ENCODE measurements at places on chromosomes 3 and 15.

DNA sequence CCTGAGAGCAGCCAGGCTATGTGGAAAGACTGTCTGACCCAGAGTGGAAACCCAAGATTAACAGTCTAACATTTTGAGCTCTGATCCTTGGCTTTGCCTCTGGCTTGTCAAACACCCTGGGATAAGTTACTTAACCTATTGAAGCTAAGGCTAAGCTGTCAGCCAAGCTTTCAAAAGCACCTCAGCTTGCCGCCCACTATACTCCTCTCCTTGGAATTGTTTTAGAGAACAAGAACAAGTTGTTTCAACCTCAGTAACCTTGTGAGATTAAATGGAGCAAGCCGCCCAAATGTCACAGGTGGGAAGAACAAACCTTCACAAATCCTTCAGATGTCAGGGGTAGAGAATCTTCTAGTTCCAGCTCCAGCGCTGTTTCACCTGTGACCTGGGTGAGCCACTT, 235.1 kb downstream of the RYR3 start:
- no peak for DNase-seq

DNA sequence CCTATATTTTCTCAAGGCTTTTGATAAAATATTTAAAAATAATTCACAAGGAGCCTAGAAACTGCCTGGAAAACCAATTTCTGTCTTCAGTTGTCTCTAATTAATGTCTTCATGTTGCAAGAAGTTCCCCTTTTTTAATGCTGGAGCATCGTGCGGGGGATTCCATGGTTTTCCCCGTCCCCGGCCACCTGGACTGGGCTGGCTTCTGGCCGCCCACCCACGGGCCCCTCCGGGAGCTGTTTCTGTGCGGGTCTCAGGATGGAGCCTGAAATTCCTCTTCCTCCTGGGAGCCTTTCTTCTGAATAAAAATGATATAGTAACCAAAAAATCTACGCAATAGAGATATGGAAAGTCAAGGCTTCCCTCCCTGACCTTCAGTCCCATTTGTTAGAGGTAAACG, 8.1 kb upstream of the LRRK1 start:
- DNase-seq, result no peak

DNA sequence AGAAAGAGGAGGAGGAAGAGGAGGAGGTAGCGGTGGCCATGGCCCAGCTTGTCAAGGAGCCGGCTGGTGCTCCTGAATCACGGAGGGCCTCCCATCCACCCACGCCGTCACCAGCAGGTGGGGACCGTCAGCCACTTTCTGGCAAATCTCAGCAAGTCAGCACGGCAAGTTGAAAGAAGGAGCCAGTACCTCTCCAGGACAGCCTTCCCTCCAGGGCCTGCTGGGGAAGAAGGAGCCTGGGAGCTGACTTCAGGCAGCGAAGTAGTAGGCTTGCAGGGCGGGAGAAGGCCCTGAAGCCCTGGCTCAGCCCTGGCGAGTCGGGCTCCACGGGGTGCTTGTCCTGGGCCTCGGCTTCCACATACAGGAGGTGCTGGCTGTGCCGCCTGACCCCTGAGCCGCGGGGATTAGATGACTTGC, 99.2 kb upstream of the TRPM1 start:
- DNase-seq, result no peak

DNA sequence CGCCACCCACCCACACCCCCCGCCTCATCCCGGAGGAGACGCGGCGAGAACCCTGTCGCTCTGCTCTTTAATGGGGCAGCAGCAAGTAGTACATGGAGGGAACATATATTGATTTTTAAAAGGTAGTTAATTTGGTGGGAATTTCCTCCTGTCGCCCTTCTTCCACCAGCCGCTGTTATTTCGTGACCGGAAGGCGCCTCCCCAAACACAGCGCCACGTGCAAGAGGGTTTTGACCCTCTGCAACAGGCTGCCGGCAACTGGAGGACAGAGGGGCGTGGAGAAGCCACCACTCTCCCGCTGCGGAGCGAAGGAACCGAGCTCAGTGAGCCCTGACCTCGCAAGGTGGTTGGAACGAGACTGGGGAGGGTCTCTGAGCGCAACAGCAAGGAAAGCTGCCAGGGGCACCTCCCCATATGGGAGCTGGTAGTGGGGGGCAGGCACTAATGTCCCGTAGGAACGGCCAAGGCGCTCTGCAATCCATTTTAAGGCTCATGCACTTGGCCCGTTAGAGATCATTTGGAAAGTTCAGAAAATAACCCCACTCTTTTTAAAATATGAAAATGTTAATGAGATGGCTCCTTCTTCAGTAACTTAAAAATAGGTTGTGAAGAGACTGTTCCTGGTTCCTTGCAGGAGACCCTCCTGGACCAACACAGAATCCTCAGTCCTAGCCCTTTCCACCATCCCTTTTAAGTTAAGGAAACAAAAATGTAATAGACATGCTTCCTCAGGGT, 4.3 kb downstream of the ONECUT1 start:
- DNase-seq, result no peak

GRCh38 chr3:142028243-142028777, 121.0 kb downstream of the TFDP2 start:
- DNase-seq, result peak; percentile 39

- DNase-seq, result no peak
Measured at GRCh38 chr15:89504166-89504565, 7.8 kb upstream of the RHCG start.

DNA sequence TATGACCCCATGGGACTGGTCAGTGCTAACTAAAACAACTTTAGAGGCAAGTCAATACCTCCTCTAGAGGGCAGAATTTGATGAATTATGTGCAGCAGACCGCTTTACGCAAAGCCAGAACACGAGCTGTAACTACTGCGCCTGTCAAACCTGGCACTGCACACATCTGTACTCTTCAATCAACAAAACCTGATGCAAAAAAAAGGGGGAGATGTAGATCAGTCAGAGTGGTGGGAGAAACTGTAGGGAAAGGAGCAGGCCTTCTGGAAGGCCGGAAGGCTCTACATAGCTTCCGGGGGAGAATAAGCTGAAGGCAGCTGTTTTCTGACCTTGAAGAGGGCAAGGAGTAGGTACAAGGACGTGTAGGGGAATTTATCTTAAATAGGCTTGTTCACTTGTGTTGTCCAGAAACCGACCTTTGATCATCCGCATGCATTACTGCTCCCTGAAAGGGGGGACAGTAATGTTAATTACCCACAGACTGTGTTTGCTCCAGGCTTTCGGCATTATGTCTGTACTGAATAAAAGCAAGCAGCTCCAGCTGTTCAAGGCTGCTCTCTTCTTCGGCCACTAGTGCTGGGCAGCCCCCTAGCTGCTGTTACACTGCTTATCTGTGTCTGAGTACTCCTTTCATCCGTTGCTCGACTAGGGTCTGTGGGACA, 41.0 kb downstream of the GPR160 start:
- DNase-seq, result no peak

GRCh38 chr15:39498629-39499028, 82.2 kb upstream of the THBS1 start:
- no peak for DNase-seq

GRCh38 chr3:38907426-38907825, 91.4 kb upstream of the SCN10A start:
- no peak for DNase-seq

DNA sequence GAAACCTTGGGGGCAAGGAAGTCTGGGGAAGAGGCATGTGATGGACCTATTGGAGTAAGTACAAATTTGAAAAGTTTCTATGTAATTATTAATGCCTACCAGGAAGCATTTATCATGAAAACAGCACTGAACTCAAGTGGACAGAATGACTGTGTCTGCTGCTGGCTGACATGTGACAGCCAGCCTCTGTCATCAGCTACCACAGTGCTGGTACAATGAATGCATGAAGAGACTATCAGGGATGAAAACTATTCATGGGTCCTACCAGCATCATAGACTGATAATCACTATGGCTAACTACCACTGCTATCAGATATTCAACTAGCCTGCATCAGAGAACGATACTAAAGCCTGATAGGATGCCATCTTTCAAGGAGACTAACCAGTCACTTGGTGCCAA, 193.5 kb downstream of the RAP2B start:
- no peak for DNase-seq

DNA sequence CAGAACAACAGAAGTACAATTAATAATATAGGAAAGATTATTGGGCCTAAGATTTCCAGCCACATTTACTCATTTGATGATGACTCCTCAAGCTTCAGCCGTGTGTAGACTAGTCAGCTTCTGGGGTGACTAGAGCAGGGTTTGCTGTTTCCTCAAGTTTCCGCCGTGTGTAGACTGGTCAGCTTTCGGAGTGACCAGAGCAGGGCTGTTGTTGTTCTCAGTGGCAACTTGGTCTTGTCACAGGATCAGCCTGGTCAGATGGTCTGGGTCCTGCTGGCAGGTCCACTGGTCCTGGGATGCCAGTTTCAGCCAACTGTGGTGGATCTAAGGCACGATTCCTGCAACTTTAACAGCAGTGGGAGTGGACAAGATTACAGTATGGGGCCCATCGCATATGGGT, 21.8 kb upstream of the NOX5 start:
- DNase-seq, result no peak

- DNase-seq, result peak; percentile 71
Measured at GRCh38 chr3:133930341-133930933, 34.8 kb upstream of the RAB6B start.

- no peak for DNase-seq
Measured at GRCh38 chr3:166473501-166473900, 636.3 kb upstream of the BCHE start.

GRCh38 chr15:31551323-31551722, 224.7 kb downstream of the KLF13 start:
- DNase-seq, result no peak

DNA sequence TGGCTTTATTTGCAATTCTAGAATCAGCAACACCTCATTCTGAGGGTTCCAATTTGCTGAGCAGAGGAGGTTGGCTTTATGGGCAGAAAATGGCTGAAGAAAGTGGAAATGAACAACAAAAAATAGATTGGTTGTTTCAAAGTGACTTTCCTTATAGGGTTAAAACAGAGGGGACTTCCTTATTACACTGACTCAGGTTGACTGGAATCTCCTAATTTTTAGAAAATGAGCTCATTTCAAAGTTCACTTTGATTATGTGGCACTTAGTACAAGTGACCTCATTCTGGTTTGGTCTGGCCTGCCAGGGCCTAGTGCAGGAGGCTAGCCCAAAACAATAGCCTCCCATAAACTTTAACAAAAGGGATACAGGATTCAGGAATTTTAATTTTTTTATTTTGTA, 41.4 kb downstream of the NFKBIZ start:
- no peak for DNase-seq

GRCh38 chr3:129518581-129518980, 9.9 kb upstream of the RHO start:
- DNase-seq, result no peak

DNA sequence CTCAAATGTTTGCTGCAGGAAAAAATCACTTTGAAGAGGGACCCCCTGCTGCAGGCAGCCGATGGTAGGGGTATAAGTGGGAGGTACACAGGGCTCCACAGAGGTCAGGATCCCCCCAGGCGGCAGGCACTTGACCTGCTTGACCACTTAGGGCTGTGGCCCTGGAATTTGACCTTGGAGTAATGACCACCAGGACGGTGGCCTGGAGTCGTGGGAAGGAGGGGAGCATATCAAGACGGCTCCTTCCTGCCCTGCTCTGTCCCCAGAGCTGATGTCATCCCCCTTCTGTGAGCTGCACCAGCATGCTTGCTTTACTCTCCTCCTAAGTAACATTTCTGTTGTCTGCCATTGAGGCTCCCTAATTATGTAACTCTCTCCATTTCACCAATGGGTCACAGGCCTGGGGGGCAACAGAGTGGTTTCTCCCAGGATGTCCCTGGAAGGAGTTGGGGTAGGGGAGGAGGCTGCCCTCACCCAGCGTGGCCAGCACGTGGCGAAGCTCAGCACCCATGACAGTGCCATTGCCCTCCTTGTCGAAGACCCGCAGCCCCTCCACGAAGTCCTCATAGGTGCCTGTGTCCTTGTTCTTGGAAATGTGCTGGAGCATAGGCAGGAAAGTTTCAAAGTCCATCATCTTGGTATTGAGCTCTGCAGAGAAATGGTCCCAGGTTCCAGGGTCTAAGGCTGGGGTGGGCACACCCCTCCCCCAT, 4.1 kb downstream of the MYL3 start:
- no peak for DNase-seq

DNA sequence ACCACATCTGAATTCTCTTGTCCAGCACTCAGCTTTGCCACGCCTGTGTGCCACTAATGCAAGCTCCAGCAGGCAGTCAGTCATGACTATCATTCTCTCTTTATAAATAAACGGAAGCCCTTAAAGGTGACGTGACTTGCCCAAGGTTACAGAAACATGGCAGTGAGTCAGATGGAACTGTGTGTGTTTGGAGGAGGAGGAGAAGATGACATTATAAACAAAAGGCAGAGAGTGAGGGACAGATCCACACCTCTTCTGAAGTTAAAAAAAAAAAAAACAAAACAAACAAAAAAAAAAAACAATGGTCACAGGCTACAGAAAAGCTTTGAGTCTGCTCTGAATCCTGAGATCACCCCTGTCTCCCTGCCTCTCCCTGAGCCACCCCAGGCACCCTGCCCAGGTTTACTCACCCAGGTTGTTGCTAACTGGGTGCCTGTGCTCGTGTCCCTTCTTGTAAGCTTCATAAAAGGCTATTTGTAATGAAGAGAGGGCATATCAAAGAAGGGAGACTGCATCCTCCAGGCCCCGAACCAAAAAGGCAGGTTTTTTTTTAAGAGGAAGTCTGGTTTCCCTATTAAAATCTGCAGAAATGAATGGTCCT, 119.7 kb upstream of the PHLDB2 start:
- DNase-seq, result no peak

DNA sequence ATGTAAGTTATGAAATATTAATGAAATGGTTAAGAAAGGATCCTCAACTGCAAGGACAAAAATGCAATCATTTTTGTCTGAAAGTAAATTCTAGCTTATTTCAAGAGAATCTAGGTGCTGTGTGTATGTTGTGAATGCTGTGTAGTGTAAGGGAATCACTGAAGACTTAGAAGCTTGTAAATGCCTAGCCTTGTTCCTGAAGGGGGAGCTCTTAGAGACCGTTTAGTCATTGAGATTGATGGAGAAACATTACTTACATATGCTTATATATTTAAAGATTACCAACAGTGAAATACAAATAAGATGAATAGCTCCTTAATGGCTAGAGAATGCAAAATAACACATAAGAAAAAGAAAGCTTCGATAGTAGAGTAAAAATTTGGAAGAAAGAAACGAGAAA, 67.9 kb downstream of the CNTN4 start:
- no peak for DNase-seq

- peak; percentile 34 for DNase-seq
Measured at GRCh38 chr3:52896613-52897012, 735 bp downstream of the STIMATE start.

DNA sequence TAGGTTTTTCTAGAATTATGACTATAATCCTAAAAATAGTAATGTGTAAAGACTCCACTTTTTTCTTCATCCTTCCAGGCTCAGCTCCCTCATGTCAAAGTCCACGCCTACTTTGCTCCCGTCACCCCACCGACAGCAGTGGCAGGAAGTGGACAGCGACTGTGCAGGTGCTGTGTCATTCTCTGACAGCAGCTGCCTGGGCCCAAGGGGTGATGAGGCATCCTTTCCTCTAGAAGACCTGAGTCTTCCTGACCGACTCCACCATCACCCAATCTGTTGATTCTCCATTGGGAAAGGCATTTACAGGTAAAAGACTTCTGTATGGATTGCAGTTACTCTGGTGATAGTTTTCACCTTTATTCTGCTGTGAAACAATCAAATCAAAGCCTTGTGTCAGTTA, 54.8 kb downstream of the UBP1 start:
- no peak for DNase-seq

- DNase-seq, result peak; percentile 40
Measured at GRCh38 chr15:58182460-58183163, 44.4 kb downstream of the AQP9 start.
